Stimulated activated CD8-positive, alpha-beta memory T cell treated with anti-CD3 and anti-CD28 coated beads, Interleukin-4, amount 100 ng/mL, for 1 hour (primary cell): ENCODE measurements at places on chromosomes 6 and 20.

DNA sequence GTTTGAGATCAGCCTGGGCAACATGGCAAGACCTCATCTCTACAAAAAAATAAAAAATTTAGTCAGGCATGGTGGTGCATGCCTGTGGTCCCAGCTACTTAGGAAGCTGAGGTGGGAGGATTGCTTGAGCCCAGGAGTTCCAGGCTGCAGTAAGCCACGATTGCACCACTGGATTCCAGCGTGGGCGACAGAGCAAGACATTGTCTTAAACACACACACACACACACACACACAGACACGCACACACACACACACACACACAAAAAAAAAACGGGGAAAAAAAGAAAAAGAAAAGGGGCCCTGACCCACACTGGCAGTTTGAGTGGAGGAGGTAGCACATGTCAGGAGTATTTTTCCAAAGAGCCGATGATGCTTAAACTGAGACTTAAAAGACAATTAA lies 122.2 kb downstream of the AFG1L start:
- DNase-seq: no peak

GRCh38 chr6:134848076-134848475 lies 101.8 kb downstream of the ALDH8A1 start:
- no peak for DNase-seq

DNA sequence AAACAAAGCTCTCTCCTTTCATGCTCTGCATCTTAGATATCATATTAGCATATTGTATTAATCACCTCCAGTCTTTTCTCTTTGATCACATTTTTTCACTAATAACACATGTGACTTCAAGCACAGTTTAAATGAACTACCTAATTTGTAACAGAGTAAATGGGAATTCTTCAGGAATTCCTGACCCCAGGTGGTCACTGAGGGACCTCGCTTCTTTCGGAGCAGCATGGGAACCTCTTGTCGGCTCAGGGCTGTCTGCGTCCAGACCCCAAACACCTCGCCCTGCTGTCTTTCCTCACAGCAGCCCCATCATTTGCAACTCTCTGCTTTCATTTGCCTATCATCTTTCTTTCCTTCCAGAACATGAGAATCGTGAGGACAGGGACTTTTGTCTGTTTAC lies 103.5 kb downstream of the DACT2 start:
- no peak for DNase-seq

- no peak for DNase-seq
These were observed 63.5 kb upstream of the E2F3 start for GRCh38 chr6:20338156-20338555.

- no peak for DNase-seq
These were observed 34.0 kb downstream of the NUDT3 start for GRCh38 chr6:34358389-34358905.

GRCh38 chr6:56652231-56652630 lies 9.5 kb upstream of the DST start:
- no peak for DNase-seq

DNA sequence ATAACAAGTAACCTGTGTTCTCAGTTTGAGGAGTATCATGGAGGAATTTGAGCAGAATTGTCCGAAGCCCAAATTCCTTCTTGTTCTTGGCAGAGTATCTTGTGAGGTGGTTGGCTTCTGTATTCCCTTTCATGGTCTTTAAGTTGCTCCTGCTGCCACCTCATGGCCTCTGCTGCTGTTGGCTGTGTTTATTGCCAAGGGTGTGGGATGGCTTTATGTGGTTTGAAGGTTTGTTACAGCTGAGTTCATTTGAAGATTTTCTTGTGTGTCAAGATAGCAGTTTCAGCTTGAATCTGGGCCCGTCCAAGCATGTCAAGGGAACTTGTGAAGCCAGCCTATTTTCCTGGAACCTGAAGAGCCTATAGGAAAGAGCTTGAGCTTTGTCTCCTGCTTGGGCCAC lies 20.2 kb upstream of the TTK start:
- DNase-seq: no peak

DNA sequence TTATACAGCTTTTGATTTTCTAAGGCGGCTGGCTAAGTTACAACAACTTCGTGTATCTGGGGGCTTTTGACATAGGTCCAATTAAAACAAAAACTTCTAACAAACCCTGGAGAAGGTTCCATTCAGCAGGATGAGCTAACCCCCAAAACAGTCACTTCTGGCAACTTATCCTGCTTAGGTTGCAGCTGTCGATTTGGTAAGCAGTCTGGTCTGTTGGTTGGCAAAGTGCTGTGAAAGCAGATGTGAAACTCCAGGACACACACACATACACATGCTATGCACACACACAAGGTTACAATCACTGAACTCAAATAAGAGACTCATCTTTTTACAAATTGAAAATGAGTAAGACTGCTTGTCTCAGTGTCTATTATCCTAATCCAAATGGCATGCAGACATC lies 119.0 kb upstream of the STMND1 start:
- DNase-seq: no peak

DNA sequence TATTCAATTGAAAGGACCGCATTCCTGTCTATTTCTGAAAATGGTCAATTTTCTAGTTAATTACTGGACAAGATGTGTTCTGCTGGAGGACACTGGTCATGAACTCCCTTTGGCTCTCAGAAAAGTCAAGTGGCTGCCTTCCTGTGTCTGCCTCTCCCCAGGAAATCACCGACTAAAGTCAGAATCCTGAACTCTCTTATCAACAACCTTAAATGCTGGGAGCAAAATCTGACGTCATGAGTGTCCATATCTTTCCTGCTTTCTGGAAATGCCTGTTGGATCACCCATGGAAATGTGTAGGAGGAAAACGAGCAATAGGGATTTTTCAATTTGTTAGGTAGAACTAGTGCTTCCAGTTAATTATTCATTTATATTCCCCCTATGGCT lies 53.5 kb upstream of the PLCB1 start:
- no peak for DNase-seq

- DNase-seq: no peak
These were observed 64.2 kb upstream of the NEDD9 start for GRCh38 chr6:11296449-11297375.

- no peak for DNase-seq
These were observed 117.2 kb downstream of the BANF2 start for GRCh38 chr20:17816804-17817587.

DNA sequence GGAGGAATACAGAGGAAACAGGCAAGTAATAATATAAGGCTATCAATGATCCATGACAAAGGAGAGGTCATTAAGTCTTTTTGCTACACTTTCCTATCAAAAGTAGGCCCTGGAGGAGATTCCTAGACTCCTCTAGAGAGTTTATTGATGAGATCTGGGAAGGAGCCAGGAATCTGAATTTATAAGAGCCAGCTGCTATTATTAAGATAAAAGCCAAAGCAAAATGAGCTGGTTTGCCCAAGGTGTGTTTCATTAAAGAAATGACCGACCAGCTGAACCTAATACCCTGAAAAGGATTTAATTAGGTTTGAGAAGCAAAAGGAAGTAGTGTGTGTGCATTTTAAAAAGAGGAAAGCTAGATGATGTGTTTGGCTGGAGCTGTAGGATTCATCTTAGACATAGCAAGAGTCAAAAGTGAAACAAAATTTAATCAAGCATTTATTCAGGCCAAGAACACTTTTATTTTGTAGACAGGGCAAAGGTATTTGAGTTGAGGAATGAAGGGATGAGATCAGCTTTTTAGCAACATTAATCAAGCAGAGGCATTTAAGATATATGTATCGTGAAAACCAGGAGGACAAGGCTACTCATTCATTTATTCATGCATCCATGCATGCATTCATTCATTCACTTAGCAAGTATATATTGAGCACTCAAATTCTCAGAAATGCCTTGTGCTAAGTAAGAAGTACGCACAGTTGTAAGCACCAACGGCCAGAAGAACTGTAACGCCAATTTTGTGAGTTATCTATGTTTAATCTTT lies 43.5 kb upstream of the SCAF8 start:
- no peak for DNase-seq

- DNase-seq: no peak
These were observed 4.0 kb downstream of the PEX6 start for GRCh38 chr6:42974919-42975505.

DNA sequence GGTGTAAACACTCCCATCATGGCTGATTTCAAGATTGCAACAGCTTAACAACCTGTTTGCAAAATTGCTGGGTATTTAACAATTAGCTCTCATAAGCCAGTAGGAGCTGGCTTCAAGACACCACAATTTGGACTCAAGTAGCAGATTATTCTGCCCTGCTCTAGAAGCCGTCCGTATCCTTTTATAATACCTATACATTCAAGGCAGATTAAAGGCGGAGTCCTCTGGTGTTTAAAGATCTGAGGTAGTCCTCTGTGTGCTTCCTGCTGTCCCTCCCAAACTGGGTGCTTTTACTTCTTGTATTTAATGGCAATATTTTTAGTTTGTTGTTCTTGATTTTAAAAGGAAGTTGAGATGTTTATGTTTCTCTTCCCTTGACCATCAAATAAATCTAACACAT lies 62.2 kb upstream of the SOX4 start:
- DNase-seq: no peak

DNA sequence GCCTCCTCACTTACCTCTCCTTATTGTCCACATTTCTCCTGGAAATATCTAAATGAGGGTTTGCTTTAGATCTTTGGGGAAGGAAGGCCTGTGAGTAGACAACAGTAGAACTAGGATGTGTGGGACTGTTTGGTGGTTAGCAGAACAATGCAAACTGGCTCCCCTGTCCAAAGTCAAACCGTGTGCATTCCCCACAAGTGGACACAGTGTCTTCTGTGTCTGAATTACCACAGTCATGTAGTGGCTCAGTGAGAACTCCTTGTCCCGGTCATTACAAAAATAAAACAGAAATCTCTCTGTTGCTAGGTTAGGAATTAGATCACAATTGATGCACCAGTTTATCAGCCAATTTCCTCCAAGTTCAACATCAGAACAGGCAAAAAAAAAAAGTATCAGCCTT lies 455 bp upstream of the ADGRF4 start:
- DNase-seq: no peak

- DNase-seq: no peak
These were observed 161.8 kb downstream of the KCNQ5 start for GRCh38 chr6:72783666-72784065.

DNA sequence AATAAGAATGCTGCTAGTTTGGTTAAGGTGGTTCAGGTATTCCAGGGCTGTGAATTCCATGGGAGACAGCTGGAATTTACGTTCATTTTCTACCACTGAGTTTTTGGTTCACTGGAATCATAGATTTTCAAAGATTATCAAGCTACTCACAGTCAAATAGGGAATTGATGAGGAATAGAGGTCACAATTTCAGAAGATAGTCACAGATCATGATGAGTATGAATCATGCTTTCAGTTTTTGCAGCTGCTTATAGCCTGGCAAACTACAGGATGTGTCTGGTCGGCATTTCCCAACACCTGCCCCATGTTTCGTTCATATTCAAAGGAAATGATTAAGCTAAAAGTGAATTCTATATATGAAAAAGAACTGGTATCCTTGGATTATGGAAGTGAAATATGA lies 58.7 kb downstream of the BCKDHB start:
- DNase-seq: no peak

GRCh38 chr6:82589509-82590206 lies 226.0 kb downstream of the TPBG start:
- no peak for DNase-seq

GRCh38 chr6:139161169-139161568 lies 26.3 kb downstream of the HECA start:
- peak; percentile 33 for DNase-seq

DNA sequence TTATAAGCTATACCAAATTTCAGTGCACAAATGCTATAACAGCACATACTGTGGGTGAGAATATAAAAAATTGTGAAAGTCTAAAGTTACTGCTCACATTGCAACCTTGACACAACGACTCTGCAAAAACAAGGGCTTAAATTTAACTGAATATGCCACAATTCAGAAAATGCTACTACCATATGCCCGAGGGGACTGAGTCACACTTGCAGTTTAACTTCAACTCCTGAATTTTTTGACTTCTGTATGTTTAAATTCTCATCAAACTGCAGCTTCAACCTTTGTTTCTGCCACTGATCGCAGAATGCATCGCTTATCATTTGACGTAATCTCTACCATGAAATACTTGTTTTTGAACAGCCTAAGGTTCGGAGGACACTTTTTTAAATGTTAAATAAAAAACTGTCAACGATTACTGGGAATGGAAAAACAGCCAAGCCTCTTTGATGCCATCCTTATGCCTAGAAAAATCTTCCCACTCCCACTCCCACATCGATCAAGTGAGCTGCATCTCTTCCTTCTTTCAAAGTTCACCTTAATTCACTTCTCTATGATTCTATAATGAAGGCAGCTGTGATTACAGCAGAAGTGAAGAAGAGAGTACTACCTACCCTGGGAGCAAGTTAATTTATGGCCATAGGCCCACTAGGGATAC lies 136.5 kb downstream of the ATXN1 start:
- DNase-seq: no peak

DNA sequence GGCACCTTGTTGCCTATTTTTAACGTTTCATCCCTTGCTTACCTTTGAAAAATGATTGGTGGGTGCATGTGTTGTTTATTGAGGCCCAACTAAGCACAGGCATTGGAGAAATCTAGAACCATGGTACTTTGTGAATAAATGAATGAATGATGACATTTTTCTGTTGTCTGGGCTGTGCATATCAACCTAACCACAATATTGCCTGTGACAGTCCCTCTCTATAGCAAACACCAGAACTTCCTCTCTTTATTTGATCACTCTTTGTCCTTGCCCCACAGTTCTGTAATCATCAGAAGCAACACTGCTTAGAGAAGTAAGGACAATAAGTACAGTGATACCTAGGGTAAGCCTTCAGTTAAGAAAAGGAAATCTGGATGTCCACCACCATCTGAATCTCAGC lies 75.1 kb downstream of the TBC1D7 start:
- no peak for DNase-seq

DNA sequence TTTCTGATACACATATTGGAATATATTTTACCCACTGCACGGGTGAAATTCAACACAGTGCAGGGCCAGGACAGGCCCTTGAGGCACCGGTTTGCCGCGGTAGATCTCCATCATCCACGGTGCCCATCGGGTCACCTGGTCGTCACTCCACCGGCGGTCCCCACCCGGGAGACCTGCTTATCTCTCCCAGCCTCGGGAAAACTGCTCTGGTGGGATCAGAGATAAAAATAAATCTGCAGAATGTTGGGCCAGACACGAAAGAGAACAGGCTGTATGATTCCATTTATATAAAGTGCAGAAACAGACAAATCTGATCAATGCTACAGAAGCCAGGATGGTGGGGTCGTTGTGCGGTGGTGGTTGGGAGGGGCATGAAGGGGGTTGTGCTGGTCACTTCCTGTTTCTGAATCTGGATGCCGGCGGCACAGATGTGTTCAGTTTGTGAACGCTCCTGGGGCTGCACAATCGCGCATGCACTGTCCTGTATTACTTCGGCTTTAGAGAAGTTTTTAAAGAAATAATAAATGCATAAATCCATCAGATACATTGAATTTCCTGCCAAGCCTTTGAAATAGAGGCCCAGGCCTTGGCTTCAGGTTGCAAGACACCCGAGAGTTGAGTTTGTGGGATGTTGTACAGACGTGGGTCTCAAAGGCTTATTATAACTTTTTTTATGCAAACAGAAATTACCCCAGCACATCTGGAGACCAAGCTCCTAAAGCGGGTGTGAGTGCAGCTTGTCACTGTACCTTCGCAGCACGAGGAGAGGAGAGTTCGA lies 54.3 kb downstream of the ANKRD60 start:
- DNase-seq: no peak

GRCh38 chr6:111885373-111886027 lies 12.2 kb upstream of the FYN start:
- no peak for DNase-seq
